ENCODE measurements at places on chromosomes 7 and 10. TPM values are rescaled to one million over a fixed set of nuclear protein-coding genes. Genes with fewer than 3 reads are reported as not detected.

The AGR3 gene
- not detected for polyA plus RNA-seq

DNA sequence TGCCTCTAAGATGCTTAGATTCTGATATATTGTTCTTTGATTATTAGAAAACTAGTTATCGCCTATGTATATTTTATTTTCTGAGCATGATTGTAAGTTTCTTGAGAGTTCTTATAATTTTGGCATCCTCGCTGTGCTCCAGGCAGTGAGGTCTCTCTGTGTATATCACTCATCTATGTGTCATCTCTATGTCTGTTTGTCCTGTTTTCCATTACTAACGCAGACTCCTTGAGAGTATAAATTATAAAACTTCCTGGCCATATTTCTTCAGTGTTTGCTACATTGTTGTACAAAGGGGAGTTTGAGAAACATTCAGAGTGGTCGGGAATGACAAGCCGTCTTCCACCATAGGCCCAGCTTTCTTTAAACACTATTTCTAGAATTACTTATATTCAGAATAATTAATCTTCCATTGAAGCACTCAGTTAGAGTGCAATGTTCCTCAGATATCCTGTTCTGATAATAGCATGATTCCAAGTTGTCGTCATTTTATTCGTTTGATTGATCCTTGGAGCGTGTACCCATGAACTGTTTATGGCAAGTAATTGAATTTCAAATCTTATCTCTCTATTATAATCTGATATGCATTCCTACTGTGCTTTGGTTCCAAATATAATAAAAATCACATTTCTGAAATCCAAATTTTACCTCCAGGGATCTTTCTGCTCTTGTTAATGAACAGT, 206.6 kb downstream of the BAMBI start:
- H3K4me3 ChIP-seq: no peak overlapping the region
- DNase-seq: no peak

GRCh38 chr7:25557379-25557917, 329.2 kb upstream of the NPVF start:
- H3K36me3 ChIP-seq: no peaks in the 10 kb centered on the region
- no peak for DNase-seq
- H3K27me3 ChIP-seq: peaks cover 6% of the 10 kb centered on the region

- no peaks in the 10 kb centered on the region for H3K36me3 ChIP-seq
- H3K27me3 ChIP-seq: no peaks in the 10 kb centered on the region
- no peaks in the 10 kb centered on the region for H3K4me1 ChIP-seq
Measured at GRCh38 chr7:78490524-78490923, 692.0 kb downstream of the PHTF2 start.

DNA sequence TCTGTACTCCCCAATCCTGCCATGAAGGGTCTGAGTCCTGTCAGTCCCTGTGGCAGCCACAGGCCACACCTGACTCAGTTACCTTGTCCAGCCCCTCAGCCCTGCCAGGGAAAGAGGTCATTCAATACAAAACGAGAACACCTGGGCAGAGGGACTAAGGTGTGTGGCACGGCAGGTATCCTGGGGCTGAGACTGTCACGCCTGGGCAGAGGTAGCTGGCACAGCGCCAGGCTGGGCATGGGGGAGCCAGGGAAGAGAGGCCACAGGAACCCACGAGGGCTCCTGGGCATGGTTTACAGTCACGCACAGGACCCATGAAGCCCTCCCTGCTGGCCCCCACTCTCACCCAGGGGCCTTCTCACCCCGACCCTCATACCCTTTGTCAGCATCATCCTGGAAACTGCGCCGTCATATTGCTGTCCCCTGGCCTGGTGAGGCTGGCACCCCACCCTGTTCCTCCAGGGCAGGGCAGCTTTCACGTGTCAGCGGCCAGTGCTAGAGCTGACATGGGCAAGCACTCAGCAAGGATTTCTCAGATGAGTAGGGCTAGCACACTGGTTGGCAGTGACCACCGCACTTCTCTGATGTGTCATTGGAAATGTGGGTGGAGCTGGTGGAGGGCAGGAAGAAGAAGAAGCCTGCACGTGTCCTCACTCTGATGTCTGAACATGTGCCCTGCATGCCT, 42.7 kb downstream of the LRRC18 start:
- H3K4me3 ChIP-seq: no peak overlapping the region
- peaks cover 11% of the 10 kb centered on the region for H3K36me3 ChIP-seq
- H3K27me3 ChIP-seq: no peaks in the 10 kb centered on the region

- H3K27me3 ChIP-seq: no peaks in the 10 kb centered on the region
- H3K4me1 ChIP-seq: no peaks in the 10 kb centered on the region
- DNase-seq: no peak
- no peak overlapping the region for H3K4me3 ChIP-seq
- no peak overlapping the region for H3K27ac ChIP-seq
Measured at GRCh38 chr7:123067814-123068213, 72.3 kb upstream of the TAS2R16 start.

The INTS15 gene
- 12.7 TPM for polyA plus RNA-seq

DNA sequence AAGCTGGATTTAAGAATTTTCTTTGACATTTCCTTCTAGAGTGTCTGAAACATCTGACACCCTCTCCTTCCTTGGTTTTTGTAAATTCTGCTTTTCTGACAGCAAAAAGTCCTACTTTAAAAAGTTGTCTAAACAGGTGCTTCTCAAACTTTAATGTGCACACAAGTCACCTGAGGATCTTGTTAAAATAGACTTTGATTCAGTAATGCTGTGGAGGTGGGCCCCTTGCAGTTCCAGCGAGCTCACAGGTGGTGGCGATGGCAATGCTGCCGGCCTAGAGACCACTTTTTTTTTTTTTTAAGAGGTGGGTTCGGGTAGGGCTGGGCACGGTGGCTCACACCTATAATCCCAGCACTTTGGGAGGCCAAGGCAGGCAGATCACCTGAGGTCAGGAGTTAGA, 77.1 kb downstream of the ABCC2 start:
- H3K4me3 ChIP-seq: no peak overlapping the region
- H3K36me3 ChIP-seq: no peaks in the 10 kb centered on the region
- no peak for DNase-seq
- no peak overlapping the region for H3K27ac ChIP-seq

The CCL26 gene
- 1.2 TPM for polyA plus RNA-seq

DNA sequence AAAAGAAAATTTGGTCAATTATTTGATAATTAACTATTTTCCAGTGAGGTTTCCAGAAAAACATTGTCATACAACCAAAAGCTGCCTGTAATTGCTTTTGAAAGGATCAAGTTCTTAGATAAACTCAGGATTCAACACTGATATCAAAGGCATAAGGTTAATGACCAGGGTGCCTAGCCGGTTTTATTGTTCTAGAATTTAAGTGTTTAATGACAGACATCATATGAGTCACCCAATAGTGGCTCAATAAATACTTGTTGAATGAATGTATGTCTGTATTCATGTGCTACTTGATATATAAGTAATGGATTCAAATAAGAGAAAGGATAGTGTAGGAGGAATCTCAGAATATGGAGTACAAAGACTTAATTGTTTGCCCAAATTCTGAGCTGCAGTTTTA, 196.1 kb upstream of the LRGUK start:
- H3K4me1 ChIP-seq: no peaks in the 10 kb centered on the region
- no peak overlapping the region for H3K4me3 ChIP-seq
- H3K27ac ChIP-seq: no peak overlapping the region
- no peaks in the 10 kb centered on the region for H3K36me3 ChIP-seq

The GIMAP6 gene
- 20.2 TPM for polyA plus RNA-seq

GRCh38 chr10:84850826-84851225, 522.4 kb downstream of the CCSER2 start:
- DNase-seq: no peak
- no peaks in the 10 kb centered on the region for H3K27me3 ChIP-seq
- no peak overlapping the region for H3K4me3 ChIP-seq
- no peaks in the 10 kb centered on the region for H3K4me1 ChIP-seq

GRCh38 chr10:1688531-1688930, 48.8 kb downstream of the ADARB2 start:
- H3K36me3 ChIP-seq: no peaks in the 10 kb centered on the region
- H3K27ac ChIP-seq: no peak overlapping the region
- no peaks in the 10 kb centered on the region for H3K4me1 ChIP-seq
- no peaks in the 10 kb centered on the region for H3K27me3 ChIP-seq

DNA sequence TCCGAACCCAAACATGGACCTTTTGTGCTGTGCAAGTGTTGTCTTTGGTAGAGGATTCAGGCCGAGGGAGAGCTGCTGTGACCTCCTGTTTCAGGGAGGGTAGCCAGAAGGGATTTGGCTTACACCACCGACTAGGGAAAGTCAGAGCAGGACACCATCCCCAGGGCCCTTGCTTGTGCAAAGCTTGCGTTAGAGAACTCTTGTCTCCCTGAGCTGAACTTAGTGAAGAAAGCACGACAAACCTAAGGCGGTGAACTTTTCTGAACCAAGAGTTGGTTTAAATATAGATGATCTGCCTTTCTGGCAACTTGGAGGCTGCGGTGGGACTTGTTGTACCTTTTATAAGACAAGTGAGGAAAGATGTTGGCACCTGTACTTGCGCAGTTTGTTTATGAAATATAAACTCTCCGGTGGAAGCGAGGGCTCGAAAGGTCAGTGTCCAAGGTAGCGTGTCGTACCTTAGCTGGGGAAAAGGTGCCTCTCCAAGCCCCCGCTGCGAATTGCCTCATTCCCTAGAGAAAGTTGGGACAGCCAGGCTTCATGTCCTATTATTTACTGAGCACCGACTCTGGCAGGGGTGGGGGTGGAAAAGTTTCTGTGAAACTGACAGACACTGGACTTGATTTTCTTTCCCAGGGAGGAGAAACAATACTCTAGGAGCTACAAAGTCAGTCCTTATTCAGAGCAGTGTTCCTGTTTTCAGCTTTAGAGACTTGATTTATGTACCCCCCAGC, 31.6 kb downstream of the WBP1L start:
- peaks cover 82% of the 10 kb centered on the region for H3K4me1 ChIP-seq
- H3K36me3 ChIP-seq: no peaks in the 10 kb centered on the region
- no peaks in the 10 kb centered on the region for H3K27me3 ChIP-seq
- peak; percentile 85 for DNase-seq
- peak overlapping the region; percentile 99 for H3K27ac ChIP-seq
- H3K4me3 ChIP-seq: peak overlapping the region; percentile 67

- H3K27me3 ChIP-seq: no peaks in the 10 kb centered on the region
- H3K27ac ChIP-seq: no peak overlapping the region
- H3K36me3 ChIP-seq: no peaks in the 10 kb centered on the region
- H3K4me1 ChIP-seq: no peaks in the 10 kb centered on the region
- no peak overlapping the region for H3K4me3 ChIP-seq
- DNase-seq: no peak
Measured at GRCh38 chr7:108736221-108736891, 166.7 kb downstream of the DNAJB9 start.

GRCh38 chr7:66643395-66643794, 14.7 kb downstream of the KCTD7 start:
- peaks cover 88% of the 10 kb centered on the region for H3K36me3 ChIP-seq
- H3K4me1 ChIP-seq: peaks cover 20% of the 10 kb centered on the region
- no peak for DNase-seq

The CACNB2 gene
- polyA plus RNA-seq: 8.9 TPM

The FAM180A gene
- polyA plus RNA-seq: 2.4 TPM

The DENND2A gene
- polyA plus RNA-seq: 9.2 TPM

DNA sequence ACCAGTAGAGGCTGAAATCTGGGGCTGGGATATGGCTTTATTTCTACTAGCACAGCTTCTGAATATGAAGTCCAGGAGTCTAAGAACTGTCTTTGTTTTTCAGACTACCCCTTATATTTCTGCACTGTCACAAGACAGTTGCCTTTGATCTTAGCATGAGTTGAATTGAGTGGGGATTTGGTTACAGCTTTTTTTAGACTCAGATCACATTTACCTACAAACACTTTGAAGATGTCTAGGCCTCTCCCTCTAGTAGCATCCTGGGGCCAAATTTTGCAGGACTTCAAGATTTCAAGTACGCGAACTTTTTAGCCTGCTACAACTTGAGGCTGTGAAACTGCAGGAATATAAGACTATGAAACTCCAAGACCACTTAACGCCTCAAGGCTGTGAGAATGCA, 240.2 kb downstream of the NEBL start:
- no peak for DNase-seq
- H3K36me3 ChIP-seq: no peaks in the 10 kb centered on the region
- no peaks in the 10 kb centered on the region for H3K27me3 ChIP-seq
- no peak overlapping the region for H3K4me3 ChIP-seq

GRCh38 chr7:130254555-130254954, 12.1 kb upstream of the CPA2 start:
- no peaks in the 10 kb centered on the region for H3K4me1 ChIP-seq
- no peak overlapping the region for H3K4me3 ChIP-seq
- H3K27me3 ChIP-seq: no peaks in the 10 kb centered on the region
- H3K36me3 ChIP-seq: no peaks in the 10 kb centered on the region
- DNase-seq: no peak
- H3K27ac ChIP-seq: no peak overlapping the region

DNA sequence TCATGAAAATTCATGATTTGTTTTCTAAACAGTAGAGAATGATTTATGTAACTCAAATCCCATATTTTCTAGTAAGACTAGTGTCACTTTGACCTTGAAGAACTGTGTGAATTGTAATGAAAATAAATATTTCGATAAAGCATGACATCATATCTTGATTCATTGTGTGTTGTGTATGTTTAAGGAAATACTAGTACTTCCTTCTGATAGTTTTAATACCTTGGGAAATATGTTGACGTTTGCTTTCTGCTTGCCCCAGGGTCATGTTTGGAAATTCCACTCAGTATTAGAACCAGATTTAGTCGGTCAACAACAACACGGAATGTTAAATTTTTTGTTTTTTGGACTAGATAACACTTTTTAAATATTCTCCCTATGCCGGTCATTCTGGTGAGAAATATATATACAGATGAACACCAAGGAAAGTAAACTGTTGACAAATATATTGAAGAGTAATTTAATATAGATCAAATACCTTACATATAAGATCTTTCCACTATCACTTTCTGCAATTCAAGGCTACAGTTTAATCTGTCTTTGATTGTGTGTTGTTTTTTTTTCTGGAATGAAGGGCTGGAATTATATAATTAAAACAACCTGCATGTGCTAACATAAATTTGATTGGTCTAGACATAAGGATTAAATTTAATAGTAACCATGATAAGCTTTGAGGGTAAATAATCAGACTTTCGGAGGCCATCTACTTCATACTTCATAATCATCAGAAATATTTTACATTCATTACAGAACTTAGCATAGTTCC, 126.2 kb downstream of the MDFIC start:
- DNase-seq: no peak
- no peak overlapping the region for H3K27ac ChIP-seq
- no peaks in the 10 kb centered on the region for H3K27me3 ChIP-seq
- H3K36me3 ChIP-seq: no peaks in the 10 kb centered on the region
- no peaks in the 10 kb centered on the region for H3K4me1 ChIP-seq
- no peak overlapping the region for H3K4me3 ChIP-seq

DNA sequence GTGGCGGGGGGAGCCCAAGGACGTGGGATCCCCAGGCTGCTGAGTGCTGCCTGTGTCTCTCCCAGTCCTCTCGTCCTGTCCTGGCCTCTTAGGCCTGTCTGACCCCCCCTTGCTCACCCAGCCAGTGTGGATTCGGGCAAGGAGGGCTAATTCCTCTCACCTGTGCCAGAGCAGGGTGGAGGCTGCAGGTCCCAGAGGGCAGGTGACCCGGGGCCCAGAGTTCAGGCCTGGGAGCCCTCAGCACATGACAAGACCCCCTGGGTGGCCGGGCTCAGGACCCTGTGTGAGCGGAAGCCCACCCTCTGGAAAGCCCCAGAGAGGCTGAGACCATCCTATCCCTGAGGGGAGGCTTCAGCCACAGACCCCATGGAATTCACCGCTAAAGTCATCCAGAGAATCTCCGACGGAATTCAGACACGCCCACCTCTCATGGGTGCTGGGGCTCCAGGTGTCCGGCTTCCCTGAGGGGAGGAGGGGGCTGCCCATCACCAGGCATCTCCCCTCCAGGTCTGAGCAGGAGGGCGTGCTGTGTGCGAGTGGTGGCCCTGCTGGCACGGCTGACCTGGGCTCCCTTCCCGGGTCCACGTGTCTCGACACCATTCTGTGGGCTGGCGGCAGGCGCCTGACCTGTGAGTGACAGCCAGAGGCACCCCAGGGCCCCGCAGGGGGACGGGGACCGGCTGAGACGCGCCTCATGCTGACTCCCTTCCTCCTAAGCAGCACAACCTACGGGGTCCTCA, 5.0 kb downstream of the KNDC1 start:
- H3K4me3 ChIP-seq: no peak overlapping the region
- no peak overlapping the region for H3K27ac ChIP-seq
- peaks cover 17% of the 10 kb centered on the region for H3K4me1 ChIP-seq
- DNase-seq: no peak

The AKR1C8 gene
- not detected for polyA plus RNA-seq
